ENCODE measurements at places on chromosomes 7 and 10. TPM values are rescaled to one million over a fixed set of nuclear protein-coding genes. Genes with fewer than 3 reads are reported as not detected.

MKRN1 gene
- total RNA-seq: 113 TPM

PIK3AP1 gene
- total RNA-seq: 4.5 TPM

TEX36 gene
- 0.41 TPM for total RNA-seq

GJC3 gene
- total RNA-seq: 0.41 TPM

GFRA1 gene
- 8.2 TPM for total RNA-seq

NUPR2 gene
- not detected for total RNA-seq

APBB1IP gene
- 0.82 TPM for total RNA-seq

AMZ1 gene
- 1.6 TPM for total RNA-seq

FZD1 gene
- 6.9 TPM for total RNA-seq

VENTX gene
- not detected for total RNA-seq

EN2 gene
- total RNA-seq: not detected

ATE1 gene
- 56.3 TPM for total RNA-seq

SYT15 gene
- total RNA-seq: 0.82 TPM

AOAH gene
- total RNA-seq: 3.7 TPM

EBF3 gene
- 0.82 TPM for total RNA-seq

CTAGE4 gene
- 0.41 TPM for total RNA-seq

GOLGA7B gene
- 17.9 TPM for total RNA-seq

INHBA gene
- total RNA-seq: 12.6 TPM

ADRB1 gene
- total RNA-seq: 3.3 TPM

SPDYE6 gene
- not detected for total RNA-seq

RAMP3 gene
- total RNA-seq: 5.7 TPM

TSPAN15 gene
- 5.7 TPM for total RNA-seq

PLAC9 gene
- total RNA-seq: 0.82 TPM

Data from frontal cortex (tissue), 4 donors.